NCI-H1048 (cell line): ENCODE measurements at places on chromosomes 5 and 9.

GRCh38 chr9:16345902-16346301 lies 524.6 kb downstream of the BNC2 start:
- no peak for DNase-seq

- DNase-seq = no peak
These were observed 9.8 kb upstream of the SYNPO start for GRCh38 chr5:150630461-150631325.

- no peak for DNase-seq
These were observed 328.6 kb upstream of the NUDT12 start for GRCh38 chr5:103891151-103891550.

GRCh38 chr5:74500110-74500917 lies 140.2 kb downstream of the ENC1 start:
- DNase-seq = no peak

GRCh38 chr9:98251551-98251950 lies 3.9 kb downstream of the TBC1D2 start:
- DNase-seq = no peak
